Stimulated activated CD8-positive, alpha-beta memory T cell treated with anti-CD3 and anti-CD28 coated beads, Interleukin-15, amount 100 ng/mL, for 48 hours (primary cell): ENCODE measurements at places on chromosomes 12 and 14.

DNA sequence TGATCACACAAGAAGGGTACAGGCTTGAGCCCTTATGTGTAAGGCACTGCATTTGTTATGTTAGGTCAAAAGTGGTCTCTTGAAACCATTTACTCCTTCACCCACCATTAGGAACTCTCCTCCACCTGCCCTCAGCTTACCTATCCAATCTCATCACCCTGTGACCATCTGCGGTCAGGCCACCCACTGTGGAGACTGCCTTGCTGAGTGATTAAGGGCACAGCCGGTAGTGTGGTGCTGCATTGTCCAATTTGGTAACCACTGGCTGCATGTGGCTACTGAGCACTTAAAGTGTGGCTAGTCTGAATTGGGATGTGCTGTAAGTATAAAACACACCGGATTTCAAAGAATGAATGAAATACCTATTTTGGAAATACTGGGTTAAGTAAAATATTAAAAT lies 177.1 kb upstream of the PARP11 start:
- DNase-seq = no peak

DNA sequence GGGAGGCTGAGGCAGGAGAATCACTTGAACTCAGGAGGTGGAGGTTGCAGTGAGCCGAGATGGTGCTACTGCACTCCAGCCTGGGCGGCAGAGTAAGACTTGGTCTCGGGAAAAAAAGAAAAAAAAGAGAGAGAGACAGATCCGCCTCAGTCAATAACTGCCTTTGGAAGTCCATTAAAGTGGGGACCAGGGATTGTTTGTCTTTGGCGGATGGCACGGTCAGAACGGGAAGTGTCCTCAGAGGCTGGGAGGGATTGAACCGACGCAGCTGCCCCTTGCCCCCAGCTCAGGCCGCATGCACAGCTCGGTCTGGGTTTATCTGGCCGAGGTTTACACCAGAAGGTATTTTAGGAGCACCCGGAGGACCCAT lies 54.4 kb downstream of the TESC start:
- DNase-seq = no peak

- peak; percentile 8 for DNase-seq
These were observed 77.5 kb downstream of the PELI2 start for GRCh38 chr14:56195704-56196103.

GRCh38 chr12:52029685-52030084 lies 21.6 kb upstream of the NR4A1 start:
- DNase-seq = no peak

- DNase-seq = no peak
These were observed 368.3 kb downstream of the ZFP36L1 start for GRCh38 chr14:68424443-68425172.

DNA sequence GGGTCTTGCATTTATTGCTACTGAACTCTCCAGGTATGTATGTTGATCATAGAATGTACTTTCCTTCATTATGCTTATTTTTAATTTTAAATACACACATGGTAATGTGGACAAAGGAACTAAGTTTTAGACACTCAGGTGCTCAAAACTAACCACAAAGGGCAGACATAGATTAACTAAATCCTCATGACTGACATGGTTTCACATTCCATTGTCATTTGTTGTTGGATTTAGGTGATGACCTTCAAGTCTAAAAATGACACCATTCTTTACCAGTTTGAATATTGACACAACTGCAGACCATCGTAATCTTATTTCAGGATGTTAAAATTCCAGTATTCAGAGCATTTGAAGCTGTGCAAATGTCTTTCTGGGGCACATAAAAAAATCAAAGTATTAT lies 128.4 kb downstream of the BBS10 start:
- DNase-seq = no peak
